ENCODE measurements at places on chromosomes 7 and 10. TPM values are rescaled to one million over a fixed set of nuclear protein-coding genes. Genes with fewer than 3 reads are reported as not detected.

Gene POU6F2
- total RNA-seq, result 0.16 TPM

Gene CDHR3
- total RNA-seq, result 2.2 TPM

Gene C10orf105
- total RNA-seq, result 1.0 TPM

Gene SMO
- 0.08 TPM for total RNA-seq

Gene RPP38
- 18.3 TPM for total RNA-seq

Gene PILRA
- 7.0 TPM for total RNA-seq

Gene CCDC3
- total RNA-seq, result 2.5 TPM

Gene ZWINT
- 69.3 TPM for total RNA-seq

Gene PCLO
- total RNA-seq, result 0.03 TPM

Gene OR13A1
- not detected for total RNA-seq

- H3K4me1 ChIP-seq, result peaks cover 13% of the 10 kb centered on the region
- no peak overlapping the region for H3K27ac ChIP-seq
- H3K27me3 ChIP-seq, result peaks cover 3% of the 10 kb centered on the region
- H3K36me3 ChIP-seq, result no peaks in the 10 kb centered on the region
- ATAC-seq, result no peak
Observed at GRCh38 chr10:132960071-132960472, 17.7 kb upstream of the CFAP46 start.

- H3K27ac ChIP-seq, result no peak overlapping the region
- peaks cover 5% of the 10 kb centered on the region for H3K4me1 ChIP-seq
- H3K27me3 ChIP-seq, result no peaks in the 10 kb centered on the region
- ATAC-seq, result no peak
- peaks cover 58% of the 10 kb centered on the region for H3K36me3 ChIP-seq
Observed at GRCh38 chr10:103184615-103185014, 8.5 kb downstream of the NT5C2 start.

GRCh38 chr10:113071446-113071845 is 121.4 kb downstream of the TCF7L2 start:
- no peak overlapping the region for H3K4me3 ChIP-seq
- H3K4me1 ChIP-seq, result no peaks in the 10 kb centered on the region
- ATAC-seq, result no peak
- no peaks in the 10 kb centered on the region for H3K27me3 ChIP-seq
- no peaks in the 10 kb centered on the region for H3K36me3 ChIP-seq

- ATAC-seq, result peak; percentile 50
- peaks cover 3% of the 10 kb centered on the region for H3K27me3 ChIP-seq
- peaks cover 12% of the 10 kb centered on the region for H3K36me3 ChIP-seq
Observed at GRCh38 chr10:92244796-92245195, 46.1 kb downstream of the CPEB3 start.

- H3K4me1 ChIP-seq, result no peaks in the 10 kb centered on the region
- no peaks in the 10 kb centered on the region for H3K36me3 ChIP-seq
- H3K27ac ChIP-seq, result no peak overlapping the region
- ATAC-seq, result no peak
Observed at GRCh38 chr10:108735380-108735779, 1187.9 kb downstream of the XPNPEP1 start.

DNA sequence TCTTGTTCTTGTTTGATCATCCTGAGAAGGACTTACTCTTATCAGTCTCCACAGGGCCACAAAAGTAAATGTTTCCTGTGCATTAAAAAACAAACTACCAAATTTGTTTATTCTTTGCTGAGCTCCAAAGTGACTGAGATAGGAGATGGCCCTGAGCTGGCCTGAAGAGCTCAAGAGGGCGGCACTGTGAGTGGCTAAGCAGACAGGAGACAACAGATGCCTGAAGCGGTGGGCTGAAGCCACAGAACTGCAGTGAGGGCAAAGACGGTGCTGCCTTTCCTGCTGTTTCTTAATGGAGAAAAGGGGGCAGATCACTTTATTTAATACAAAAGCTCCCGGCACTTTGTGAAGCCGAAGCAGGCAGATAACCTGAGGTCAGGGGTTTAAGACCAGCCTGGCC is 379.6 kb downstream of the ARL4A start:
- H3K27ac ChIP-seq, result no peak overlapping the region
- no peaks in the 10 kb centered on the region for H3K36me3 ChIP-seq
- no peak for ATAC-seq

DNA sequence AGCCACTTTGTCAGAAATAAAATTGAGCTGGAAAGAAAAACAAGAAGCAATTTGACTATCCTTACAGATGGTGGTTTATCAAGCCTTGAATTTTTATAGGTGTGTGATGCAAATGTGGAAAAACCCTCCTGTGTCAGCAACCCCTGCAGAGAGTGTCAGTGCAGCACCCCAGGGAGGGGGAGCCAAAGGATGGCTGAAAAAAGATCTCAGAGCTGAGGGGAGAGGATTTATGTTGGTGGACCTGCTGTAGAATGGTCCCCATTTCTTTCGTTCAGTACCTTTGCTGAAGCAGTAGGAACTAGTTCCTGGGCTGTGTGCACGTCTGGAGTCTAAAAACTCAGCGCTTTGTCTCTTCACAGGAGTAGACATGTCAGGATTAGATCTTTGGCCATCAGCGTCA is 239.0 kb downstream of the PHTF2 start:
- H3K4me3 ChIP-seq, result no peak overlapping the region
- peaks cover 22% of the 10 kb centered on the region for H3K27me3 ChIP-seq
- H3K36me3 ChIP-seq, result no peaks in the 10 kb centered on the region
- ATAC-seq, result no peak
- H3K27ac ChIP-seq, result no peak overlapping the region

GRCh38 chr10:132241086-132241485 is 54.3 kb downstream of the DPYSL4 start:
- H3K4me3 ChIP-seq, result no peak overlapping the region
- no peaks in the 10 kb centered on the region for H3K27me3 ChIP-seq
- H3K27ac ChIP-seq, result no peak overlapping the region
- no peaks in the 10 kb centered on the region for H3K36me3 ChIP-seq
- H3K4me1 ChIP-seq, result no peaks in the 10 kb centered on the region

DNA sequence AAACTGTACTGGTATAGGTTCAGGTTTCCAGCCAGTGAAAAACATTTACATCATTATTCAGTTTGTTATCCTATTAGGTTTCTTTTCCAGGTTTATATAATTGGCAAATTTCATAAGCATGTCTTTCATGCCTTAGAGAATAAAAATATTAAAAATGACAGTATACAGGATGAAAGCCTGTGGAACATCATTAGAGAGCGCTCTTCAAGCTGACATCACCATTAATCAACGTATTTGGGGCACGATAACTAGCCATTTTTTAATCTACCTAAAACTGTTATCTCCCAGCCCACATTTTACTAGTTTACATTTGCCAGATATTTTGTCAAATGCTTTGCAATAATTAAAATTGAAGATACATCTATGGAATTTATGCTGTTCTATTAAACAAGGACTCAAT is 714.1 kb downstream of the CNTNAP2 start:
- H3K27me3 ChIP-seq, result no peaks in the 10 kb centered on the region
- ATAC-seq, result no peak
- no peaks in the 10 kb centered on the region for H3K36me3 ChIP-seq
- H3K27ac ChIP-seq, result no peak overlapping the region

GRCh38 chr7:95493247-95493646 is 7.5 kb downstream of the ASB4 start:
- no peak overlapping the region for H3K27ac ChIP-seq
- H3K4me1 ChIP-seq, result no peaks in the 10 kb centered on the region
- no peak for ATAC-seq
- H3K27me3 ChIP-seq, result peaks cover 3% of the 10 kb centered on the region
- no peak overlapping the region for H3K4me3 ChIP-seq

DNA sequence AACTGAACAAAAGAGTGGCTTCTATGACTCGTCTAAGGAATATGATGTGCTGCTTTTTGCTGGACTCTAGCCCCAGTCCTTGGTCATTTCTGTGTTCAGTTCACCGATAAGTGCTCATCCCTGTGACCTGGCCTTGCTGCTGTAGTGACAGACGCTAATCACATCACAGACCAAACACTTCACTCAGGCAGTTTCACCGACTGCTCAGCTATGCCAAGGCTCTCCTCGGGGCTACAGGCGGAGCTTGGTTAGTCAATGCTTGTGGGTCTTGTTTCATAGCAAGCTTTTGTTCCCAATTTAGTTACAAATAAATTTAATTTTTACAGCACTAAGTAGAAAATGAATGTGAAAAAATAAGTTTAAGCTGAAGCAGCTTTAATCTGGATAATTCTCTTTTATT is 190.8 kb upstream of the PRKCQ start:
- H3K27me3 ChIP-seq, result peaks cover 32% of the 10 kb centered on the region
- no peak overlapping the region for H3K27ac ChIP-seq
- no peak overlapping the region for H3K4me3 ChIP-seq

GRCh38 chr7:74380720-74381119 is 73.0 kb upstream of the GTF2IRD1 start:
- no peaks in the 10 kb centered on the region for H3K27me3 ChIP-seq
- no peaks in the 10 kb centered on the region for H3K4me1 ChIP-seq
- H3K27ac ChIP-seq, result no peak overlapping the region
- H3K4me3 ChIP-seq, result no peak overlapping the region
- H3K36me3 ChIP-seq, result peaks cover 5% of the 10 kb centered on the region

- peak overlapping the region; percentile 96 for H3K4me3 ChIP-seq
- H3K4me1 ChIP-seq, result peaks cover 22% of the 10 kb centered on the region
- H3K36me3 ChIP-seq, result no peaks in the 10 kb centered on the region
Observed at GRCh38 chr7:112204499-112205342, 1.5 kb downstream of the DOCK4 start.

DNA sequence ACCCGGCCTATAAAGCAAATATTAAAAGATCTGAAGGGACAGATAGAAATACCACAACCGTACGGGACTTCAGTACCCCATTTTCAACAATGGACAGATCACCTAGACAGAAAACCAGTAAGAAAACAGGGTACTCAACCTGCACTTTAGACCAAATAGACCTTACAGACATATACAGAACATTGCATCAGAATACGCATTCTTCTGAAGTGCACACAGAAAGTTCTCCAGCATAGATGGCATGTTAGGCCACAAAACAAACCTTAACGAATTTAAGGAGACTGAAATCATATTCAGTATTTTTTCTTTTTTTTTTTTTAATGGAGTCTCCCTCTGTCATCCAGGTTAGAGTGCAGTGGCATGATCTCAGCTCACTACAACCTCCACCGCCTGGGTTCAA is 151.5 kb downstream of the TNS3 start:
- no peak overlapping the region for H3K4me3 ChIP-seq
- ATAC-seq, result no peak
- H3K27me3 ChIP-seq, result no peaks in the 10 kb centered on the region
- no peaks in the 10 kb centered on the region for H3K4me1 ChIP-seq

- no peak overlapping the region for H3K4me3 ChIP-seq
- no peaks in the 10 kb centered on the region for H3K4me1 ChIP-seq
- H3K27me3 ChIP-seq, result peaks cover 3% of the 10 kb centered on the region
- ATAC-seq, result no peak
- no peak overlapping the region for H3K27ac ChIP-seq
- no peaks in the 10 kb centered on the region for H3K36me3 ChIP-seq
Observed at GRCh38 chr7:44539669-44540506, 1.2 kb downstream of the NPC1L1 start.

GRCh38 chr7:150902078-150903033 is 50.0 kb downstream of the AOC1 start:
- ATAC-seq, result no peak
- peaks cover 10% of the 10 kb centered on the region for H3K4me1 ChIP-seq
- no peak overlapping the region for H3K27ac ChIP-seq

- H3K4me3 ChIP-seq, result no peak overlapping the region
- peaks cover 7% of the 10 kb centered on the region for H3K27me3 ChIP-seq
- H3K36me3 ChIP-seq, result no peaks in the 10 kb centered on the region
- no peak overlapping the region for H3K27ac ChIP-seq
- H3K4me1 ChIP-seq, result peaks cover 5% of the 10 kb centered on the region
- ATAC-seq, result no peak
Observed at GRCh38 chr7:16978358-16979244, 96.8 kb upstream of the AGR3 start.

- H3K4me1 ChIP-seq, result no peaks in the 10 kb centered on the region
- no peak overlapping the region for H3K4me3 ChIP-seq
- no peak overlapping the region for H3K27ac ChIP-seq
- H3K27me3 ChIP-seq, result peaks cover 2% of the 10 kb centered on the region
- no peaks in the 10 kb centered on the region for H3K36me3 ChIP-seq
- no peak for ATAC-seq
Observed at GRCh38 chr7:33973231-33974015, 68.1 kb downstream of the BMPER start.

DNA sequence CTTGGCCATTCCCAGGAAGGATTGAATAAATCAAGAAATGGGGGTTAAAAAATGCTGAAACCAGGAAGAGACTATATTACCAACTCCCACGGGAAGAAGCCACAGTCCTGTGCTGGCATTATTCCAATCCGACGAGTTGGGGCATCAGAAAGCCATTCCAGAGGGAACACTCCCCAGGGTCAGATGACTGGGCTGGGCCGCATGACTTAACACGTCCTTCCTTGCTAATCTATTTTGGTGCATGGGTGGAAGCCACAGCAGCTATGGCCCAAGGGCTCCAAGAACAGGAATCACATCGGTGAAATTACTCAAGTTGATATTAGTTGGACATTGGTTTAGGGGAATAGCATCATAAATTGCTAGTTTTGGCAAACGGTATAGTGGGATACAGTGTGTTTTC is 592.9 kb upstream of the NRP1 start:
- H3K4me3 ChIP-seq, result no peak overlapping the region
- H3K27ac ChIP-seq, result no peak overlapping the region

GRCh38 chr10:31101123-31101522 is 69.5 kb upstream of the ZNF438 start:
- H3K27me3 ChIP-seq, result no peaks in the 10 kb centered on the region
- H3K4me3 ChIP-seq, result peak overlapping the region; percentile 61
- peak; percentile 96 for ATAC-seq
- peak overlapping the region; percentile 66 for H3K27ac ChIP-seq
- no peaks in the 10 kb centered on the region for H3K36me3 ChIP-seq

All from activated T-helper 17 cell treated with anti-CD3 and anti-CD28 coated beads, Interleukin-2, amount 50 U/mL, for 72 hours (primary cell).